Vein endothelial cell (primary cell): ENCODE measurements at places on chromosomes 16 and 17. TPM values are rescaled to one million over a fixed set of nuclear protein-coding genes. Genes with fewer than 3 reads are reported as not detected.

The SARM1 gene
- total RNA-seq = 4.2 and 6.2 TPM in 2 replicates

The CCDC78 gene
- total RNA-seq = 1.3 and 1.6 TPM in 2 replicates

The WWOX gene
- 12.1 and 12.6 TPM in 2 replicates for total RNA-seq

The SOCS1 gene
- total RNA-seq = 0.33 and 1.1 TPM in 2 replicates

The NPEPPS gene
- total RNA-seq = 67.3 and 75.8 TPM in 2 replicates

The BICDL2 gene
- total RNA-seq = not detected in 2 replicates

The NPIPA5 gene
- total RNA-seq = 1.3 and 2.4 TPM in 2 replicates

The TPSB2 gene
- total RNA-seq = not detected in 2 replicates

The FGF11 gene
- total RNA-seq = 0.38 and 0.65 TPM in 2 replicates

The MSRB1 gene
- total RNA-seq = 20.5 and 21.6 TPM in 2 replicates
